Fibroblast of skin of left biceps (primary cell): ENCODE measurements at places on chromosomes 2 and 18.
A peak's percentile ranks its signal among the peaks of the same experiment; 100 is the strongest.

GRCh38 chr18:33712719-33713118 is 134.7 kb downstream of the ASXL3 start:
- no peak for DNase-seq

- no peak for DNase-seq
Observed at GRCh38 chr2:145411493-145411892, 891.6 kb upstream of the ZEB2 start.

- no peak for DNase-seq
Observed at GRCh38 chr2:179521944-179522343, 257.3 kb upstream of the SESTD1 start.

DNA sequence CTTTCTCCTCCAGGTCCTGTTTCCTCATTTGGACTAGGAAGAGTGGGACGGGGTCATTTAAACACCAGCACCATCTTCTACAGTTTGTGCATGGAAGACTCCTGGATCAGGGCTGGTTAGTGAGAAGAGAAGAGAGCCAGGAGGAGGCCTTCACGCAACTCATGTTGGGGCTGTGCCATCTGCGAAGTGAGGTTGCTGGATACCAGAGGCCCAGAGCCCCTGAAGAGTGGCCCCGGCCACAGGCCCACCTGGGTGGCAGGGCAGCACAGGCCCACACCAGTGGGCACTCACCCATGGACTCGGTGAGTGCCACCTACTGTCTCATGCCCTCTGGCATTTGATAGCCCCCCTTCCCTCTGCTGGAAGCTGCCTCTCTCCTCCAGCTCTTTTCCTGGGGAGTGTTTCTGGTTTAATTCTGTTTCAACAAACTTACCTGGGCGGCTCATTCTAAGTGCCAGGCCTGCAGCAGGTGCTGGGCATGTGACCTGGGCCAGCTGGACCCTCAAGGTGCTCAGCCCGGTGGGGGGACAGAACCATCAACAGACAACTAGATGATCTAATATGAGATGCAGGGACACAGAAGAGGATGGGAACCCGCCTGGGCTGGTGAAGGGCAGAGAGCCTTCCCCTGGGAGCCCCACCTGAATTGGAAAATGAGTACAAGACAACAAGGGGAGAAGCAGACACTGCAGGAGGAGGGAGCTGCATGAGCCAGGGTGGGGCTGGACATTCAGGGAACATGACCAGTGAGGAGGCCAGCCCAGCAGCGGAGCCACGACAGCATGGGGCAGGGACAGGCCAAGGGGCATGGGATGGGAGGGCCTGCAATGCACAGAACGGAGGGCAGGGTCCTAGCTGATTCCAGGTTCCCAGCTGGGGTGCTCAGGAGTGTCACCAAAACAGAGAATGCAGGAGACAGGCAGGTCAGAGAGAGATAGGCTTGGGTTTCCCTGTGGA is 70.6 kb downstream of the MARCO start:
- DNase-seq = no peak

DNA sequence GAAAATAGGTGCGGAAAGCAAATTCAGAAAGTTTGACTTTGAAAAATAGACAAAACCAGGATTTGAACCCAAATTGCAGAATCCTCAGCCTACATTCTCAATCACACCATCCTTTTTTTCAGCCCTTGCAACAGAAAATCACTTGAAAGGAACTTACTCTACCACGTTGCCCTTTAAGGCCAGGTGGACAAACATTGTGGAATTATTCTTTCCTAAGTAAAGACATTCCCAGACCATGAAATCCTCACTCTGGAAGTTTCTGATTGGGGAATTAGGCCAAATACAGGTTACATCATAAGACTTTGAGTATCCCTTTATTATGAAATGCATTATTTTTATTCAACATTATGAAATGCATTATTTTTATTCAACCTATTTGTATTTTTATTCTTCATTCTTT is 259.4 kb downstream of the RAD51AP2 start:
- DNase-seq = no peak

DNA sequence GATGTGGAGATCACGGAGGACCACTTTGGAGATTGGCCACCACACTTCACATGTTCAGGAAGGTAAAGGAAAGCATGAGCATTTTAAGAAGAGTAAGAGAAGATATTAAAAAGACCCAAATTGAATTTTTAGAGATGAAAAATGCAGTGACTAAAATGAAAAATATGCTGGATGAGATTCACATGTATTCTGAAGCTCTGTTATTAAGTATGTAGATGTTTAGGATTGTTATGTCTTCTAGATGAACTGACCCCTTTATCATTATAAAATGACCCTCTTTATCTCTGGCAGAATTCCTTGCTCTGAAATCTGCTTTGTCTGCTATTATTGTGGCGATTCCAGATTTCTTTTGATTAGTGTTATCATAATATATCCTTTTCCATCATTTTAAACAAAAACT is 36.0 kb upstream of the DYNC2LI1 start:
- no peak for DNase-seq

DNA sequence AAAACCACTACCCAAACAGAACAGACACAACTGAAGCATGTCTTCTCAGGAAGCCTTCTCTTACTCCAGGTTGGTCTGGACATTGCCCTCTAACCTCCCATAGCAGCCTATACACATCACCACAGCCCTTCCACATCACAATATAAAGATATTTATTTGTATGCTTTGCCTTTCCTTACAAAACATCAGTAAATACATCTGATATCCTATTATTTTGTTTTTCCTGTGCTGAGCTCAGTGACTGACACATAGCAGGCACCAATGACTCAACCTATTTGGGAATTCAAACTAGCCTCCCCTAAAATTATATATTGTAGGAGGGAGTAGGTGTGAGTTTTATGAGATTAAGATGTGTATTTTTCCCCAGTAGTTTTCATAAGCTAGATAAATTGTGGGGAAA is 28.8 kb downstream of the SLC40A1 start:
- no peak for DNase-seq

DNA sequence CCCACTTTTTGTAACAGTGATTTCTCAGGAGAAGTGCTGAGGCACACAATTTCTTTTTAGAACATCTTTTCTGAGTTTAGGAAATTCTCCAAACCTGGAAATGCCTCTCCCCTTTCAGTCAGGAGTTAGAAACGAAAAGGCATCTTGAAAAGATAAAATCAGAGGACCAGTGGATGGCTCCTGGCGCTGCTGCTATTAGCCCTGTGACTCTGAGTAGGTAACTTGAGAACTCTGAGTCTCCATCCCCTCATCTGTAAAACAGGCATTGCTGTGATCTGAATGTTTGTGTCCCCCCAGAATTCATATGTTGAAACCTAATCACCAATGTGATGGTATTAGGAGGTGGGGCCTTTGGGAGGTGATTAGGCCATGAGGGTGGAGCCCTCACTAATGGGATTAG is 50.2 kb downstream of the EHD3 start:
- DNase-seq = no peak

- no peak for DNase-seq
Observed at GRCh38 chr18:78640246-78640995, 339.2 kb upstream of the SALL3 start.

DNA sequence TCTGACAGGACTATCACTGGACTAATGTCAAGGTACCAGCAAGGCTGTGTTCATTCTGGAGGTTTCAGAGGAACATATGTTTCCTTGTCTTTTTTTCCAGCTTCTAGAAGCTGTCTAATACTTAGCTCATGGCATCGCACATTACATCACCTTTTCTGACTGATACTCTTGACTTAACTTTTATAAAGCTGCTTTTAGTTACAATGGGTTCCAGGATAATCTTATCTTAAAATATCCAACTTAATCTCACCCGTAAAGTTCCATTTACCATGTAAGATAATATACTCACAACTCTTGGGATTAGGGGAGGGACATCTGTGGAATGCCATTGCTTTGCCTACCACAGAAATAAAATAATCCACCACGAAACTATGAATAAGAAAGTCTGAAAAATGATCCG is 394.2 kb downstream of the CDH19 start:
- no peak for DNase-seq

DNA sequence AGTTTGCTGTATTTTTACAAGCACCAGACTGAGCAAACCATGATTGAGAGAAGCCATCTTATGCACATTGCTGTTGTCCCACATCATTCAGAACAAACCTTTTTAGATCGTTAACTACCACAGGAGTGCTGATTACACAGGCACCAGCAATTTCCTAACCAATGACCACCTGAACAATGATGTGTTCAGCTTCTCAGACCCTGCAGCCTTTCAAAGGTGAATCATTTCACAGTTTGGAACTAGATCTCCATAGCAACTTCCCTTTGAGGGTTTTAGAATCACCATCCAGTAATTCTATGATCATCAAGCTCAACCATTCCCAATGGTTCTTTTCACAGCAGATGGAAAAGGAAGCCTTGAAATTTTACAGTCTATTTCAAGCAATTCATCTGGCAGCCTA is 71.4 kb downstream of the OLA1 start:
- no peak for DNase-seq

DNA sequence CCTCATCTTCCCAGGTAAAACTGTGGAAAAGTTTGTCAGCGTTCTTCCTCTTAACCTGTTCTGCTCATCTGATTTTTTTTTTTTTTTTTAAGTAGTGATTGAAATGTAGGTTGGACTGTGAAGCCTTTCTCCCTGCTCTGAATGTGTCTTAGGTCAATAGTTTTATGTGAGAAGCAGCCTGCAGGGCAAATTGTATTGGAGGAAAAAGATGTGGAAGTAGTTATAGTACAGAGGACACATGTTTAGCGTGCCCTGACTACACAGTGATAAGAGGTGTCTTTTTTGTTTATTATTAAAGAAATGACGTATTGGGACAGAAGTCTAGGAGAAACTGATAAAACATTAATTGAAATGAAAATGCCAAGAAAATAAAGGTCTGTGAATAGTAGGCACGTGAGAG is 1.5 kb downstream of the MTA3 start:
- no peak for DNase-seq

DNA sequence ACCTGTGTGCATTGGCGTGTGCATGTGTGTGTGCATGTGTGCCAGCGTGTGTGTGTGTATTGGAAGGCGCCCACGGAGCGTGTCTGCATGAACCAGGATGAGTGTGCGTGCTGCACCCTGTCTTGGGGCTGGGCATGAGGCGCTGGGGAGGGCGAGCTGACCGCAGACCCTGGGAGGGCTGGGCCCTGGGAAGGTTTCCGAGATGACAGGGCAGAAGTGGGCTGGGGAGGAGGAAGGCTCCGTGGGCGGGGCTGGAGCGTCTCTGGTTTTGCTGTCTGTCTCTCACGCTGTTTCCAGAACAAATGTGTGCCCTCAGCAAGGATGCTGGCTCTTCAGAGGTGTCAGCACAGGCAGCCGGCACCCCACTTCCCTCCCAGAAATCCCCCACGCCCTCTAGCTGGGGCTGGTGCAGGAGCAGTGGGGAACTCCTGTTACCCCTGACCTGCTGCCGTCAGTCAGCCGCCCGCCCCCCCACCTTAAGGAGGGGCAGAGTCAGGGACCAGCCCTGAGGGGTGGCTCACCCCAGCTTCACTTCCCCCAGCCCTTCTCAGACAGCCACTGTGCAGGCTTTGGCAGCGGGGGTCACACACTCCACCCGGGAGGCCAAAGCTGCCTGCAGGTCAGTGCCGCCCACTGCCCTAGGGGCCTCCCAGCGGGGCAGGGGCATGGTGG is at the start of gene GPR35:
Gene GPR35 (plus strand): TSS at position 531 of the 672 bp plus-strand sequence. CDS start 4,473 bp downstream, outside the sequence.
- DNase-seq = peak; percentile 30

- no peak for DNase-seq
Observed at GRCh38 chr18:54209471-54210180, 14.8 kb downstream of the MBD2 start.

DNA sequence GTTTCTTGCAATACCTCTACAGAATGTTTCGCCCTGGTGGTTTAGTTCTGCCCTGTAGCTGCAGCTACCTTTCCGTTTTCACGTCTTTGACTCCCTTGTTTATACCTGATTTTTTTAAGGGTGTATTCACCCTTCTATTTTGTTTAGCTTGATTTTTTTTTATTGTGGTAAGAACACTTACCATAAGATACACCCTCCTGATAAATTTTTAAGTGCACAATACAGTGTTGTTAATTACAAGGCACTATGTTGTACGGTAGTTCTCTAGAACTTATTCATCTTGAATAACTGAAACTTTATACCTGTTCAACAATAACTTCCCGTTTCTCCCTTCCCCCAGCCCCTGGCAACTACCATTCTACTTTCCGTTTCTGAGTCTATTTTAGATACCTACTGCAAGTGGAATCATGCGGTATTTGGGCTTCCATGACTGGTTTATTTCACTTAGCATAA is 48.9 kb upstream of the NABP1 start:
- no peak for DNase-seq

DNA sequence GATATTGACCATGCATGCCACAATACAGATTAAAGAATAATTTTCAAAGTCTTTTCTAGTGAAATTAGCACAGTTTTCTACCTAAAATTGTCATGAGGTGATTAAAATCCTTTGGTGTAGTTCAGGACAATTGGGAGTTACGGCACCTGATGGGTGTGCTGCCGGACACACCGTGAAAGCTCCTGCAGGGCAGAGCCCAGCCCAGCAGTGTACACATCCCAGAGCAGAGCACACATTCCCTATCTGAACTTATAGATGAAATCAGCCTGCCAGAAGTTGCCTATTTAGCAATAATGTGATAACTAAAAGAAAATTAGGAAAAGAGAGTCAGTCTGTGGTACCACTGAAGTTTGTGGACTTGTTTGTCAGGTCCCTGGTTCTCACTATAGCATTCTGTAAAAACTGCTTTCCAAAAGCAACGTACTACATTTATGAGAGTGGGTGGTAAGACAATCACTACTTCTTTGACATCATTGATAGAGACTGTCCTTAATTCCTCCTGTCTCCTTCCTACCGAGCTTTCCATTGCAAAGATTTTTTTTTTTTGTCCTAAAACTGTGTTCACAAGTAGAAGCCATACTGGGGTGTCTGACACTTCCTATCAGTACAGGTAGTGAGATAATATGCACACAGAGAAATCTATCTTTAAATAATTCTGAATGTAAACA is 3.4 kb downstream of the CYTIP start:
- no peak for DNase-seq

DNA sequence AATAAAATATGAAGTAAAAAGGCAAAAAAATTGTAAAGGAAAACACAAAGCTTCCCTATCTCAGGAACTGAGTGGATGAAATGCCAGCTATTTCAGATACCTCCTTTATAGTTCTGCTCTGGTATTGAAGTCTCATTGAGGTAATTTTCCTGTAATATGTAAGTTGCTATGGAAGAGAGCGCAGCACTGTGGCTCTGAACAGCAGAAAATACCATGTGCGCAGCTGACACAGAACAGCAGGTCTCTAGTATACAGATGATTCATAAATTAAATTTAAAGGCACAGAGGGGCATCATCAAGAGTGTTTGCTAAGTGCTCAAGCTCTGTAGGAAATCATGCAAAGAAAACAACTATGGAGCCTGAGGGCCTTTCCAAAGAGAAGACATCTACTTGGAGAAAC is 315.3 kb upstream of the CDH7 start:
- DNase-seq = no peak

- no peak for DNase-seq
Observed at GRCh38 chr2:217553202-217553601, 449.6 kb downstream of the TNS1 start.
